Left kidney (tissue), 8 donors: ENCODE measurements at places on chromosomes 16 and 17. TPM values are rescaled to one million over a fixed set of nuclear protein-coding genes. Genes with fewer than 3 reads are reported as not detected.

PSME3IP1 gene
- polyA plus RNA-seq, result 149 TPM

SLC38A8 gene
- not detected for polyA plus RNA-seq

GABARAP gene
- 390 TPM for polyA plus RNA-seq

KRTAP4-1 gene
- not detected for polyA plus RNA-seq

- no peak for DNase-seq
Observed at GRCh38 chr16:3140603-3141427, 6.0 kb downstream of the ZNF213 start.

DNA sequence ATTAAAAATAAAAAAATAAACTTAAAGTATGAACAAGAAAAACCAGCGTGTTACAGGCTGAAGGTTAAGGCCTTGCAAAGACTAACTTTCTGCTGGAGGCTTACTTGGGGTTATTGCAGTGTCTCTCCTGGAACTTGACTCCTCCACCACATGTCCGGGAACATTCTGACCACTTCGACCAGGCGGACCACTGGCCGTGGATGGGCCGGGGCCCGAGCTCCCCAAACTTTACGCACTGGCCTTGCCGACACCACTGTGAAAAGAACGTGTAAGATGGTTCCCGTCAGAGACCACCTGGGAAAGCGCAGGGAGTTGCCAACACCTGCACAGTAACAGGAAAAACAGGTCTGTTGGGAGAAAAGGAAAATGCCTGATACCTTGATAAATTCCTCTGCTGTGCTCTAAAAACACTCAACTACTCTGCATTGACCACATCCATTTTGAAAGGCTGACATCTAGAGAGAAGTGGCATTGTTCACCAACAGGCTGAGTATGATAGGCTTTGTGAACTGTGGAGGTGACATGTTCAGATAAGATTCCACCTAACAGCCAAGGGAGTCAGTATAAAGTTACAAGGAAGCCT is 99.1 kb downstream of the ADAMTS18 start:
- DNase-seq, result peak; percentile 35

DNA sequence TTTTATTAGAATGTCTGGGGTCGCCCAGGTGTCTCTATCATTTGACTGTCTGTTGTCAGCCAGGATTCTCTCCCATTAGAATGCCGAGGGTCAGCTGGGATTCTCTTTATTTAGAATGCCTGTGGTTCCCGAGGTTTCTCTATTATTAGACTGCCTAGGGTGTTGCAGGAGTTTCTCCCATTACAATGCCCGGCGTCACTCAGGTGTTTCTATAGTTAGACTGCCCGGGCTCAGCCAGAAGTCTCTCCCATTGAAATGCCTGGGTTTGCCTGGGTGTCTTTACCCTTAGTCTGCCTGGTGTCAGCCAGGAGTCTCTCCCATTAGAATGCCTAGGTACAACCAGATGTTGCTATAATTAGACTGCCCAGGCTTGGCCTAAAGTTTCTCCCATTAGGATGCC is 2252.0 kb downstream of the TP53TG3F start:
- DNase-seq, result no peak

DNA sequence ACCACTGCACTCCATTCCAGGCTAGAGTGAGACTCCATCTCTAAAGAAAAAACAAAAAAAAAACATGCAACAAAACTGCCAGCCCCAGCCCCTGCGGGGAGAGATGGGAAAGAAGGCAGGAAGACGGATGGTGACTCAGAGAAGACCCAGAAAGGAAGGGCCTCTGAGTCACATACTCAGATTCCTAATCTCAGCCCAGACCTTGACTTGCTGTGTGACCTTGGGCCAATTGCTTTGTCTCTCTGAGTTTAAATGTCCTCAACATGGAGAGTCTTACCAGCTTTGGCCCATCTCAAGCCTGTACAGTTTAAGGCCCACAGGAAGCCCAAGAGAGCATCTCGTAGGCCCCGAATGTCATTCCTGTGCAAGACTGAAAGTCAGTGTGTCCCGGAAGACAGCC is 86.5 kb upstream of the LHX1 start:
- no peak for DNase-seq

GRCh38 chr17:80545499-80545826 is 825 bp downstream of the RPTOR start:
- DNase-seq, result no peak

- DNase-seq, result no peak
Observed at GRCh38 chr16:28504707-28505404, 1.8 kb downstream of the IL27 start.

DNA sequence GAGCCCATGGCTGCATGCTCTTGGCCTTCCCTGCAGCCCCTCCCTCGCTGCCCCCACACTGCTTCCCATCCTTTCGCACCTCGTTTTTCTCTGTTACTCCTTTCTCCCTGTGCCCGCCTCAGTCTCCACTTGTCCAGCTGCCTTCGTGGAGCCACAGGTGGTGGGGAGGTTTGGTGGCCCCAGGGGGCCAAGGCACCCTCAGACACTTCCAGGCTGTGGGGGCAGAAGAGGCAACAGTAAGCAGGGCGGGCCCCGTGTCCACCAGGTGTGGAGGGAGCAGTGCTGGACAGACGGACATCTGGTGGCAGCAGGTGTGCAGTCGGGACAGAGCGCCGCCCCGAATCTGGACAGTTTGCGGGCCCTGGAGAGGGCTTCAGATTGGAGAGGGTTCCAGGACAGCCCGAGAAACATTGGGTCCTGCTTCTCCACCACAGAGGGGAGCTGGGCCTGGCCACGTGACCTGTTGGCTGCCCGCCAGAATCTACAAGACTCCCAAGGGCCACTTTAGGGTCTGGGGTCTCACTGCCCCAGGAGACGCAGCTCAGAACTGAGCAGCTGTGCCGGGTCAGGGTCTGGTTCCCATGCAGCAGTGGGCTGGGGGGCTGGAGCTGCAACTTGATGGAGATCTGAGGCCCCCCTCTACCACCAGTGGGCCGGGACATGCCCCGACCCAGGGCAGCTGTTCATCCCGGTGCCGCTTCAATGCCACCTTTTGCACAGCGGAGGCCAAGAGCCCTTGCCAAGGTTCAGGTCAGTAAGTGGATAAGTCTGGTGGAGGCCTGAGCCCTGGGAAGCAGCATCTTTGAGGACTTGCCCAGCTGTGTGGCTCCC is 22.8 kb downstream of the BAHCC1 start:
- DNase-seq, result no peak

- DNase-seq, result no peak
Observed at GRCh38 chr16:14309001-14309886, 238.1 kb downstream of the MRTFB start.
